ENCODE measurements at places on chromosomes 13 and 19.

- no peak for DNase-seq
Measured at GRCh38 chr19:6064336-6065073, 45.8 kb downstream of the RFX2 start.

DNA sequence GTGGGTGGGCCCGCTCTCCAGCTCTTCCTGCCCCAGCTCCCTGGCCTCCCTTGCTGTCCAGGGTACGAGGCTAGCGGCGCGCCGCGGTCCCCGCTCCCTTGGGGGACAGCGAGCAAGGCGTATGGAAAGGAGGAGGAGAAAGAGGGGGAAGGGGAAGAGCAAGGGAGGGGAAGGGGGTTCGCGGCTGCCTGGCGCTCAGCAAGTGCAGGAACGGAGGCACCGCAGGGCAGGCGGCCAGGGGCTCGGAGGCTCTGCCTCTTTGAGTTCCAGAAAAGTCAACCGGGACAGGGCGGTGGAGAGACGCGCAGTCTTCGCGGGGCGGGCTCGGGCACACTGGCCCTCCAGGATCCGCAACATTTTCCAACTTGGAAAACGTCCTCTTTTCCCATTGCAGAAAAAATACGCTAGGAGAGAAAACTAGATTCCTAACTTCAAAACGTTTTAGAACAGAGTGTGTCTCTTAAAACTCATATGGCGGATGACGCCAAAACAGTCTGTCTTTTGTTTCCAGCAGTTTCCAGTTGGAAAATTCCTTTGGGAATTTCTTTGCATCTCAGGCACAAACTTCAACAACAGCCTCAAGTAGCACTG, 23.1 kb upstream of the TNFRSF19 start:
- DNase-seq, result no peak

DNA sequence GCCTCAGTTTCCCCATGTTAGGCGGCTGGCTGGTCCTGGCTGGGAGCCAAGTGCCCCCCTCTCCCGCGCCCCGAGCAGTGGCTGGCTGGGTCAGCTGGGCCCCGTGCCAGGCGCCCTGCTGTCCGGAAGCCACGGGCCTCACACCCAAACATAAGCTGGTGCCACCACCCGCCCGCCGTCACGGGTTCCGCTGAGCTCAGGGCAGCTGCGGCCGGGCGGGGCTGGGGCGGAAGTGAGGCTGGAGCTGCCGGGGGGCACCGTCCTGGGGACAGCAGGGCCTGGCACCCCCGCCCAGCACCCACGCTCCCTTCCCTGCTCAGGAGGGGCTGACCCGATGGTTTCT, 19.3 kb downstream of the HCN2 start:
- no peak for DNase-seq

DNA sequence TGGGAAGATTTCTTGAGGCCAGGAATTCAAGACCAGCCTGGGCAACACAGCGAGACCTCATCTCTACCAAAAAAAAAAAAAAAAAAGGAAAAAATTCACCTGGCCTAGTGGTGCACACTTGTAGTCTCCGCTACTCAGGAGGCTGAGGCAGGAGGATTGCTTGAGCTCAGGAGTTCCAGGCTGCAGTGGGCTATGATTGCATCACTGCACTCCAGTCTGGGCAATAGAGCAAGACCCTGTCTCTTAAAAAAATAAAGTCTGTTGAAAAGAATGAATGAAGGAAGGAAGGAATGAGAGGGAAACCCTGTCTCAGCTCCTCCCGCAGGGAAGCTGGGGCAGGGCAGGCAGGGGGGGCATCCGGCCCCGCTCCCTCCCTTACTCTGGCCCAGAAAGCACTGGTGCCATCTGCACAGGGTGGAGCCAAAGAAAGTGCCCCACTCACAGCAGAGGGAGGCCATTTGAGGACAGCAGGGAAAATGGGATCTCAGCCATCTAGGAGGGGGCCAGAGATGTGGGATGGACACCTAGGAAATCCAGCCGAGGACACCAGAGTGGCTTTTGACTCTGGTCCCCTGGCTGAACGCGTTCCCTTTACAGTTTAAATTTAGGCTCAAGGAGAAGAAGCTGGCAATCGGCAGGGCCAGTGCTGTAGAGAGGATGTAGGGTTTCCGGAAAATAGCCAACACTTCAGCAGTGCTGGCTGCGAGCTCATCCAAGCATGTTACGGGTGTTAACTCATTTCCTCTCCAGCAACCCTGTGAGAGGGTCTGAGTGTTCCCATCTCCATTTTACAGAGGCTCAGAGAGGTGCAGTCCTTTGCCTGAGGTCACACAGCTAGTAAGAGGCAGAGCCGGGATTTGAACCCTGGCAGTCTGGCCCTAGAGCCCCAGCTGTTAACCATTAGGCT, 3.6 kb upstream of the HPN start:
- DNase-seq, result no peak

DNA sequence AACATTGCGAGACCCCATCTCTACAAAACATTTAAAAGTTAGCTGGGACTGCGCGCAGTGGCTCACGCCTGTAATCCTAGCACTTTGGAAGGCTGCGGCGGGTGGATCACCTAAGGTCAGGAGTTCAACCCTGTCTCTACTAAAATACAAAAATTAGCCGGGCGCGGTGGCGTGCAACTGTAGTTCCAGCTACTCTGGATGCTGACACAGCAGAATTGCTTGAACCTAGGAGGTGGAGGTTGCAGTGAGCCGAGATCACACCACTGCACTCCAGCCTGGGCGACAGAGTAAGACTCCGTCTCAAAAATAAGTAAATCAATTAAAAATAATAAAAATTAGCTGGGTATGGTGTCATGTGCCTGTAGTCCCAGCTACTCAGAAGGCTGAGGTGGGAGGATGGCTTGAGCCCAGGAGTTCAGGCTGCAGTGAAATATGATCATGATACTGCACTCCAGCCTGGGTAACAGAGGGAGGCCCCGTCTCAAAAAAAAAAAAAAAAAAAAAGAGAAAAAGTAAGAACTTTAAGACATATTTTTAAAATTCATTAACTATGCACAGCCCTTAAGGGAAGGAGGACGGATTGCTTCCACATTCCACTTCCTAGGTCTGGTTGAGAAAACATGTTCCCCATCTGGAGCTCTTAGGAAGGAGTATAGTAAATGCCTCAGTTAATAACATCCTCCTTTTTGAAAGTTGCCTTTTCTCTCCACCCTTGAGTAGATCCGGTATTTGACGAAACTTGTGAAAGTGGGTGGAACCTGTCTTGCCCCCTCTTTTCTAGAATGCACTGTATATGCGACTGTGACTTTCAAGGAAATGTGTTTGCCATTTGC, 26.1 kb downstream of the EXOC3L2 start:
- DNase-seq, result no peak

DNA sequence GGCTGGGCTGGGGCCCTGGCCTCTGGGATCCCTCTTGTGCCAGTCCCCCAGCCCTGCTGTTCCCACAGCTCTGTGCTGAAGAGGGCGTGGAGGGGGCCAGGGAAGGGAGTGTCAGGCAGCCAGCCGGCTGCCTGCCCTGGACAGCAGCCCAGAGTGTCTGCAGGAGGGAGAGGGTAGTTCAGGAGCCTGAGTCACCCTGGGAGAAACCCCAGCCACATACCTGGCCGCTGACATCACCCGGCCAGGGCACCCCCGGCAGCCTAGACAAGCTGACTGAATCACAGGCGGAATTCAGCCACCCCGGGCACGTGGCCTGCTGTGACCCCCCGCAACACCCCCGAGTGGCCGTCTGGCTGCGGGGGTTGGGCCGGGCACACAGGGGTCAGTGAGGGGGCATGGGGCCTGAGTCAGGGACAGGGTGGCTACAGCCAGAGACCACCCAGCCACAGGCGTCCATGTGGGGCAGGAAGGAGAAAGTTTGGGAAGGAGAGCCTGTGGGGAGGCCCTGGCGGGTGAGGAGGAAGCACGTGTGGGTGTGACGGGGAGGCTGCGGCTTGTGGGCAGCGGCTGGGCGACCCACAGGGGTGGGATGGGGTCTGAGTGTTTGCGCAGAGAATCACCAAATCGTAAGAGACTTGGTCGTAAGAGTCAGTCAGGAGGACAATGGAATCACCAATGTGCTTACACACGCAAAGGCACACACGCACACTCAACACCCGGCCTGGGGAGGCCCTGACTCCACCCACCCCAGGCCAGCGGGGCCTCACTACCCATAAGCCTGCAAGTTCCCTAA, 11.9 kb upstream of the FOSB start:
- DNase-seq, result no peak

DNA sequence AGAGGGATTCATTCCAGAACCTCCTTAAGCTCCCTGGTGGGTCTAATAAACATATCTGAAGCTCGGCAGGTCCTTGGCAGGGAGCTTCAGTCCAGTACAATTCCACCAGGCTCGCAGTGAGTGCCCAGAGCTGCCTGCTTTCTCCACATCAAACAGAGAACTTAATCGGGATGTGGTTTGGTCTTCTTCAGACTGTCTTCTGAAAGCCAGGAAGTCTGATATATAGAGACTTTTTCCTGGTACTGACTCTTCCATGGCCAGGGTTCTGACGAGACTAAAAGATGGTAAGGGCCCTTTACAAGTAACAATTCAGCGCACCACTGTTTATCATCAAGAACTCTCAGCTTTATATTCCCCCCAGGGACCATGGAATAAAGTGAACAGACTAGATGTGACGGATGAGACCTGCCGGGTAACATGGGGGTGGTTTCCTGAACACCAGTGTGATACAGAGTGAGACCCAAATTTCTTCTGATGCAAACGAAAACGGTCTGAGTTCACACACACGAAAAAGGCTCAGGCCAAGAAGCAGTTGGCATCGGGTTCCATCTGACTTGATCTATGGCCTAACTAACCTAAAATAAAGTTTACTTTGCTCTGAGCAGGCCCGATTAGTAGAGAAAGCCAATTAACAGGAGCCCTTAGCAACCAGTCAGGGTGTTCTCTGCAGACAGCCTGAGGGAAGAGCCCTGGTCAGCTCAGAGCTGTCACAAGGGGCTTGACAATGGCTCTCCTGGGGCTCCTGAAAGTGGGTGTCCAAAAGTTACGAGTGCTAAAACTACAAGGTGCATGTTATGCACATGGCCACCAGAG, 29.0 kb downstream of the RANBP3 start:
- DNase-seq, result no peak

DNA sequence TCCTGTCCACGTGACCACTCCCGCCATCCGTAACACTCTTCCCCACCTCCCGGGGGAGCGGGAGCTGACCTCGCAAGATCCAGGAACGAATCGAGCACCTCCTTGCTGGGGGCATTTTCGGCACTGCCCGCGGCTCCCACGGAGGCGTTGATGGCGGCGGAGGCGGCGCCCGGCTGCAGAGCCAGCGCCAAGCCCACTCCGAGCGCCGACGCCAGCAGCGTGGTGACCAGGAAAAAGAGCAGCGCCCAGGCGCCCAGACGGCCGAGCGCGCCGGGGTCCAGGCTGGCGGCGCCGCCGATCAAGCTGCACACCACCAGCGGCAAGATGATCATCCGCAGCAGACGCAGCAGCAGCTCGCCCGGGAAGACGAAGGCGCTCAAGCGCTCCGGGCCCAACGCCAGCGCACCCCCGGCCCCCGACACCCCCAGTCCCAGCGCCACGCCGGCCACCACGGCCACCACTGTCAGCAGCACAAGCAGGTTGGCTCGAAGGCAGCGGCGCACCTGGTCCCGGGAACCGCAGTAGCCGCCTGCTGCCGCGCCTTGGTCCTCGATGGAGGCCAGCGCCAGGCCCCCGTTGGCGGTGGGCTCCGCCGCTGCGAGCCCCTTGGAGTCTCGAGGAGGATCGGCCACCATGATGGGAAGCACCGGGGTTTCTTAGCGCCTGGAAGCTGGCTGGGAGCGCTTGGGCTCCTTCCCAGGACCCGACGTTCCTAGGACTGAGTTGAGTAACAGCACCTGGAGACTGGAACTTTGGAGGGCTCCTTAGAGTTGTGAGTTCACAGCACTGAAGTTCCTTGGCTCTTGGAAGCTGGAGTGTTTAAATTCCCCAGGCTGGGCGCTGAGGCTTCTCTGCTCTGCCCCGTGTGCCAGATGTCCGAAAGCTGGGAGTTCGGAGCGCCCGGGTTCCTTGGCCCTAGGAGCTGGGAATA, 798 bp downstream of the SLC1A5 start:
- peak; percentile 51 for DNase-seq

GRCh38 chr19:41735071-41735600, 20.2 kb upstream of the CEACAM6 start:
- no peak for DNase-seq

DNA sequence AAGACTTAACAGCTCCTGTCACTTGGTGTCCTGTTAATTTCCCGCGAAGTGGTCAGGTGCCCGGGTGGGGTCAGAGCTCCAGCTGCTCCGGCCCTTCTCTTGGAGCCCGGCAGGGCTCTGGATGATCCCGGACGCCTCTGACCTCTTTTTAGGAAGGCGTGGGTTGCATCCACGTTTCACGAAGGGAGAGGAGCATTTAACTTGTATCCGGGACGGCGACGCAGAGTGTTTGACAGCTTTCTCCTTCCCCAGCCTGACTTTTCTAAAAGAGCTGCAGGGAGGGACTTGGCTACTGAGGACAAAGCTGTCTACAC, 656 bp downstream of the ZNF155 start:
- DNase-seq, result no peak

GRCh38 chr13:98507282-98507797, 69.6 kb downstream of the STK24 start:
- DNase-seq, result peak; percentile 17

DNA sequence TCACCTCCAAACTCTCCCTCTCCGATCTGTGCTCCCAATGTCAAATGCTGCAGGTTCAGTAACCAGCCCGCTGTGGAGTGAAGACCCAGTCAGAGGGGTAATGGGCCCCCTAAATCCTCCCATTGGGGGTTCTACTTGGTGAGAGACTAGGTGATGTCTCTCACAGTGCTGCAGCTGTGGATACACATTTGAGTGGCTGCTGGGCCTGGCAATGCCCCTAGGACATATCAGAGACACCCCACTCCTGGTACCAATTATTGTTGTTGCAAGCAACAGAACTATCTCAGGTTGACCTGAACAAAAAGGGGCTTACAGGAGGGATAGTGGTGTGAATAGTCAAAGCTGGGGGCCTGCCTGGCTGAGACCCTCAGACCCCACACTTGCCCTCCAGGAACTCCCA, 4.6 kb downstream of the MATK start:
- no peak for DNase-seq

- DNase-seq, result no peak
Measured at GRCh38 chr13:50998326-50998725, 88.7 kb downstream of the RNASEH2B start.

DNA sequence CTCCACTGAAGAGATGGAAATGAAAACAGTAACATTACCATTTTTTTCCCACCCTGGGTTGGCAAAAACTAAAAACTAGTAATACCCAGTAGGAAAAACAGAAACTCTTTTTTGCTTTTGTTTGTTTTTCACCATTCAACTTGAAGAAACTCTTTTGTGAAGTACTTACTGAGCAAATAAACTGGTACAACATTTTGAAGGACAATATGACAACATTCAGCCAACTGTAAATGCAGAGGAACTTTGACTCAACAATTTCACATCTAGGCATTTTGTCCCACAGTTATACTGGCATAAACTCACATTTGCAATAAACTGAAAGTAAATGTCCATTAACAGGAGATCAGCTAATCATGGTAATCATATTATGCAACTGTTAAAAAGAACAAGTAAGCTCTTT, 152.5 kb downstream of the RNF17 start:
- no peak for DNase-seq

- no peak for DNase-seq
Measured at GRCh38 chr19:10780368-10780767, 55.6 kb downstream of the TMED1 start.

DNA sequence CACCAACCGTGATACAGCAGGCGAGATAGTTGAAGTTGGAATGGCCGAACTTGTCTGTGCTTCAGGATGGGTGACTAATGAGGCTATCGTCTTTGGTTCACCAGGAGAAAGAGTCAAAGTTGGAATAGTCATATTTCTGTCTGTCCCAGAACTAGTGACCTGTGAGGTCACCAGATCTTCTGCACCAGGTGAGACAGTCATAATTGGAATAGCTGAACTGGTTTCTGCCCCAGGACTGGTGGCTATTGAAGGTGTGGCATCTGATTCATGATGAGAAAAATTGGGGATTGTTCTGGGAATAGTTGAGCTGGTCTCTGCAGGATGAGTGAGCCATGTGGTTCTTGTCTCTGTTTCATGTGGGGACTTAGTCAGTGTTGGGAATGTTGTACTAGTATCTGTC, 71.6 kb downstream of the MUC16 start:
- no peak for DNase-seq

All from NCI-H1105 (cell line).